ENCODE measurements at places on chromosomes 1 and 21. TPM values are rescaled to one million over a fixed set of nuclear protein-coding genes. Genes with fewer than 3 reads are reported as not detected.

GRCh38 chr1:94919241-94920030 lies 7.5 kb downstream of the CNN3 start:
- no peaks in the 10 kb centered on the region for H3K27me3 ChIP-seq
- H3K4me3 ChIP-seq, result no peak overlapping the region
- no peaks in the 10 kb centered on the region for H3K36me3 ChIP-seq
- DNase-seq, result no peak
- H3K4me1 ChIP-seq, result peaks cover 22% of the 10 kb centered on the region

DNA sequence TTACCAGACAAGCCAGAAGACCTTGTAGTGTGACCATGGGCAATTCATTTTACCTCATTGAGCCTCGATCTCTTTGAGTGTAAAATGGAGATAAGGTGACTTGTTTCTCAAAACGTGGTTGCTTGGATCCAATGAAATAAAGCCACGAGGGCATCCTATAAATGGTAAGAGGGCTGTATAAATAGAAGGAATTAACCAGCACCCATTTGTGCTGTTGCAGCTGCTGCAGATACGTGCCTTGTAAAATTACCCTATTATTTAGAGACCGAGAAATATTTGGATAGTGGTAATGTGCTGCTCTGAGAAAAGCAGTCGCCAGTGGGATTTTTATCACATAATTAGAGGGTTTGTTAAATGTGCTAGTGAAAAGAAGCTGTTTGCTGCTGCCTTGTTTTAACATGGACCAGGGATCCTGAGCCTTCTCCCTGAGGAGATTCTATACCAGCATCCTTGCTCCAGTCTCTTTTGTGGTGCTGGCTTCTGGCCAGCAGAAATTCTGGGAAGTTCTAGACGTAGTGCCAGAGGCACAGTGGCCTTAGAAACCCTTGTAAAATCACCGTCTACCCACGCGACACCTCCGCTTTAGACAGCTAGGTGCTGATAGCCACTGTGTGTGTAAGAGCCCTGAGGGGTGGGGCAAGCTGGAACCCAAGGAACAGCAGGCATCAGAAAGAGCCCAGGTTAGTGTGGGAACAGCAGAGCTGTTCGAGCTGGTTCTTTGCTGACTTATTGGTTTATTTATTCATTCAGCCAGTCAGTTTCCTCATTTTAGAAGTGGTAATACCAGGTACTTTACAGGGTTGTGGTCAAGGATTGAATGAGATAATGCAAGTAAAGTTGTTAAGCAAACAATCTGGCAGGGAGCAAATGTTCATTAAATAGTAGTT lies 137.5 kb downstream of the NOS1AP start:
- H3K36me3 ChIP-seq, result no peaks in the 10 kb centered on the region
- no peak overlapping the region for H3K27ac ChIP-seq
- no peak for DNase-seq
- no peaks in the 10 kb centered on the region for H3K27me3 ChIP-seq

INAVA gene
- total RNA-seq, result 0.45 TPM

KMO gene
- total RNA-seq, result 2.5 TPM

DNA sequence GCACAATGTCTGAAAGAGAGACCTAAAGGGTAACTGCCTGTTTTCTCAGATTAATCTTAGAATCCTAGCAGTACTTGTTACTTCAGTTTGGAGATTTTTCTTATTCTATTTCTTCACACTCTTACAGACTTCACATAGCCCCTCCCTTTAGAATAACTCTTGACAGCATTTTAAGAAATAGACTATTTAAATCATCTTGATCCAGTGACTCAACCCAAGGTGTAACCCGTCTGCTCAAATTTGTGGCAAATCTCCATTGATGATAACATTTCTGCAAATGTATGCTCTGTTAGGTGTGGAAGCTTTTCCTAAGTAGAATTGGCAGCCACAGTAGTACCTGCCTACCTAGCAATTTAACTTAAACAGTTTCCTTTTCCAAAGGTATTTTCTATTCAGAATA lies 391.2 kb downstream of the DISC1 start:
- no peaks in the 10 kb centered on the region for H3K36me3 ChIP-seq
- DNase-seq, result no peak
- no peaks in the 10 kb centered on the region for H3K4me1 ChIP-seq
- H3K27ac ChIP-seq, result no peak overlapping the region

- H3K27me3 ChIP-seq, result no peaks in the 10 kb centered on the region
- no peak overlapping the region for H3K27ac ChIP-seq
- no peak for DNase-seq
- H3K4me3 ChIP-seq, result no peak overlapping the region
These were observed 137.0 kb upstream of the DPT start for GRCh38 chr1:168865850-168866620.

DNA sequence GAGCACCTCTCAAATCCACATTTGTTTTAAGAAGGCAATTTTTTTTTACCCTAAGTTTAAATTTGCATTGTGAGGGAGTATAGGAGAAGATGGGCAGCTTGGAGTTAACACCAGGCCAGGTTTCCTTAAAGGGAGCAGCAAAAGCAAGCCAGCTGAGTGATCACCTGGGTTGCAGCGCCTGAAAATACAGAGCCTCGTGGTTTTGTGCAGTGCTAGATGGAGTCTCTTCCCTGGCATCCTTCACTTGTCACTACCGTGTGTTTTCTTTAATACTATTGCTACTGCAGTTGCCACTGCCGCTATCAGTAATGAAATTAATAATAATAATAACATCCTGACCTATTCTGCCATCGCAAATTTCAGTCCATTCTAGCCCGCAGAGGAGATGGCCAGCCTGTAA lies 35.2 kb upstream of the VAV3 start:
- no peak overlapping the region for H3K27ac ChIP-seq
- H3K27me3 ChIP-seq, result no peaks in the 10 kb centered on the region
- no peak for DNase-seq
- no peaks in the 10 kb centered on the region for H3K4me1 ChIP-seq
- no peak overlapping the region for H3K4me3 ChIP-seq

- H3K4me3 ChIP-seq, result no peak overlapping the region
- H3K27ac ChIP-seq, result no peak overlapping the region
- DNase-seq, result no peak
- H3K36me3 ChIP-seq, result no peaks in the 10 kb centered on the region
These were observed 45.8 kb downstream of the SSX2IP start for GRCh38 chr1:84644472-84644871.

DNA sequence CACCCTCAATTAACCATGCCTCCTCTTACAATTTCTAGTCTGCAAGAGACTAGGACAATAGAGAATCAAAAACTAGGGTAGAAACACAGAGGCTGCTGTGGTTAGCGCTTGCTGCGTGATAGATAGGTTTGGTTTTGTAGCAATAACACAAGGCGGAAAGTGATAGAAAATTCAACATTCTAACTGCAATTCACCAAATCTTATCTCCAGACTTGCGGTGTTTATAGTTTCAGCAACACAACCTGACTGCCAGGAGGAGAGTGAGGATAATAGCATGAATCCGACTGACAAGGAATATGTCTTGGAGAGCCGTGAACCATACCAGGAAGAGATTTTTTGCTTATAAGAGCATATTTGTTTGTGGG lies 30.7 kb upstream of the IFNAR2 start:
- H3K27ac ChIP-seq, result no peak overlapping the region
- no peaks in the 10 kb centered on the region for H3K4me1 ChIP-seq
- no peaks in the 10 kb centered on the region for H3K36me3 ChIP-seq
- DNase-seq, result no peak

DNA sequence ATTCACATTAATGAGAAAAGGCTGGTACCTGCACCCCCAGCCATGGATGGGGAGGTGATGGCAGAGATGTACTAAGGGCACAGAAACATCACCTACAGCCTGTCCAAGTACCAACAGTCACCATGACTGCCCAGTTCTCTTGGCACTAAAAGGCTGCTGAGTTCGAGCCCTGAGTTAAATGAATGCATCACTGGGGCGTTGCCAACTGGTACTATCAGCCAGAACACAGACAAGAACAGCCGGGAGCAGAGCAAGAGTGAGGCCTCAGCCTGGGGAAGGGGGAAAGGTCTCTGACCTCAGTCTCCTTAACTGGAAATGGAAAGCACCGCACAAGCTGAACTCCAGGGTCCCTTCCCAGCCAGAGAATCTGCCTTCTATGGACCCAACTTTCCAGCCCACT lies 60.5 kb downstream of the GLIS1 start:
- no peak for DNase-seq
- no peak overlapping the region for H3K4me3 ChIP-seq
- no peak overlapping the region for H3K27ac ChIP-seq
- no peaks in the 10 kb centered on the region for H3K36me3 ChIP-seq
- no peaks in the 10 kb centered on the region for H3K27me3 ChIP-seq

GRCh38 chr21:14095056-14095455 lies 115.7 kb downstream of the LIPI start:
- no peaks in the 10 kb centered on the region for H3K36me3 ChIP-seq
- H3K27ac ChIP-seq, result no peak overlapping the region
- no peaks in the 10 kb centered on the region for H3K27me3 ChIP-seq
- DNase-seq, result no peak

DNA sequence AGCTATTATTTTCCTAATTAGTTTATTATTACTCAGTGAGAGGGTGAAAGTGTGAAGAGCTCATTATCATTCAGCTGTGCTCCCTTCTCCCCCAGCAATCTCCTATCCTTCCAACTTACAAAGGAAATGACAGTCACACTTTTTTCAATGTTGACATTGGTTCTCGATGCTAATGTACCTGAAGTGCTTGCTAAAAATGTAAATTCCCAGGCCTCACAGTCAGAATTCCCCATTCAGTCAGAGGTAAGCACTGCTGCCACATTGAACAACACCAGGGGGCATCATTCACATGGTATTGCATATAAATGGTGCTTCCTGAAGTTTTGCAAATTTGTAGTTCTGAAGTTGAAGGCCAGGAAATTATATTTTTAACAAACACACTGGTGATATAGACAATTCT lies 132.7 kb upstream of the FOXD3 start:
- no peaks in the 10 kb centered on the region for H3K36me3 ChIP-seq
- H3K4me1 ChIP-seq, result no peaks in the 10 kb centered on the region

FLG2 gene
- total RNA-seq, result not detected

DNA sequence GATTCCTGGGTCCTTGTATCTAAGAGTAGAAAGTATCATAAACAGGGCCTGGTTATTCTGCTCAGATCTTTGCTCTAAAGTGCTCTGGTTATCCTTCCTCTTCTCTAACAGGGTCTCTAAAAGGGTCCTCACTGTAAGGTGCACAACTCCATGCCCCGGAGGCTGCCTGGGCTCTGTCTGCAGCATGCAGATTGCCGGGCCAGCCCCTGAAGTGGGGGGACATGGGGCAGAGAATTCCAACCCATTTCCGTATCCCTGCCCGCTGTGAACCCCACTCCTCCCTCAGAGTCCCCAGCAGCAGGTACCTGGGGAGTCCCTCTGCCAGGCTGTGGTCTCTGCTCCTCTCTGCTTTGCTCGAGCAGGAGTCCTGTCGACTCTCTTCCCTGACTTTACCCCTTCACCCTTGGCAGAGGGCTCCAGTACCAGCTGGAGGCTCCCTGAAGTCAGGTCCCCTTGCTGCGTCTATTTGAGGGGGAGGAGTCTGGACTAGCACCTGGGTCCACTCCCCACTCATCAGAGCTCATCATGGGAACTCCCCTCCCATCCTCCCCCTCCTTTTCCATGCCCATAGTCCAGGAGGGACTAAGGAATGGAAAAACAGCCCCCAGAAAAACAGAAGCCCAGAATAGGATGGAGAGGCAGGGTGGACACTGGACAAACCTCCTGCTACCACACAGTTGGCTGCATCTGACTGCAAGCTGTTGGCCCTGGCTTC lies 12.1 kb downstream of the BLACAT1 start:
- H3K27me3 ChIP-seq, result no peaks in the 10 kb centered on the region
- no peak overlapping the region for H3K4me3 ChIP-seq
- H3K4me1 ChIP-seq, result no peaks in the 10 kb centered on the region
- no peaks in the 10 kb centered on the region for H3K36me3 ChIP-seq
- DNase-seq, result no peak

GJB3 gene
- total RNA-seq, result 0.21 TPM

GRCh38 chr21:44881198-44881872 lies 7.8 kb upstream of the PTTG1IP start:
- H3K27ac ChIP-seq, result no peak overlapping the region
- no peaks in the 10 kb centered on the region for H3K4me1 ChIP-seq
- H3K27me3 ChIP-seq, result no peaks in the 10 kb centered on the region
- H3K36me3 ChIP-seq, result no peaks in the 10 kb centered on the region

DDAH1 gene
- 54.6 TPM for total RNA-seq

DNA sequence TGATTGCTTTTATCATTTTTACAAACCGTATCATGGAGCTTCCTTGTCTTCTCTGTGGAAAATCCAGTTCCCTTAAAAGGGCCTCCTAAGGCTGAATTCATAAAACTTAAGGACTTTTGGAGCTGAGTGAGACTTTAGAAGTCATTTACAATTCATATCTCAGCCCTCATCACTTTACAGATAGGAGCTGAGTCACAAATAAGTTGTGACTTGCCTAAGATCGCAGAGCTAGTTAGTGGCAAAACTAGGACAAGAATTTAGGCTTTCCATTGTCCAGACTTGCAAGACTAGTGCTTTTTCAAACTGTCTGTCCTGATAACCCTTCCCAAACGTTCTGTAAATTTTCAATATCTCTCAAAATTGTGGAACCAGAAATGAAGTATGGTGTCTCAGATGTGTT lies 37.3 kb downstream of the C1orf21 start:
- no peak for DNase-seq
- H3K27me3 ChIP-seq, result no peaks in the 10 kb centered on the region
- no peaks in the 10 kb centered on the region for H3K4me1 ChIP-seq
- H3K36me3 ChIP-seq, result no peaks in the 10 kb centered on the region
- no peak overlapping the region for H3K4me3 ChIP-seq

DNA sequence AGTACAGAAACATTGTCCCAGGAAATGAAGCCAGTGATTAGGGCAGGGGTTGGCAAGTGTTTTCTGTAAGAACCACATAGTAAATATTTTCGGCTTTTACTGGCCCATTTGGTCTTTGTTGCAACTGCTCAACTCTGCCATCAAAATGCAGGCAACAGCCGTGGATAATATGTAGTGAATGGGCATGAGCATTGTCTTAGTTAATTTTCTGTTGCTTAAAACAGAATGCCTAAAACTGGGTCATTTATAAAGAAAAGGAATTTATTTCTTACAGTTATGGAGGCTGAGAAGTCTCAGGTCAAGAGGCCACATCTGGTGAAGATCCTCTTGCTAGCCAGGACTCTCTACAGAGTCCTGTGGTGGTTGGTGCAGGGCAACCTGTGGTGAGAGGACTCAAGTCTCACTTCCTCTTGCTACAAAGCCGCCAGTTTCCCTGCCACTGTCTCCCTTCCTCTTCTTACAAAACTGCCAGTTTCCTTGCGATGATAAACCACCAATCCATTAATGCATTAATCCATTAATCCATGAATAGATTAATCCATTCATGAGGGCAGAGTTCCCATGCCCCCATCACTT lies 166.4 kb downstream of the PSMG1 start:
- DNase-seq, result peak; percentile 41
- H3K36me3 ChIP-seq, result no peaks in the 10 kb centered on the region
- H3K4me1 ChIP-seq, result no peaks in the 10 kb centered on the region
- no peak overlapping the region for H3K27ac ChIP-seq
- no peak overlapping the region for H3K4me3 ChIP-seq
